Adrenal gland (tissue), 19 donors: ENCODE measurements at places on chromosomes 12 and 14. TPM values are rescaled to one million over a fixed set of nuclear protein-coding genes. Genes with fewer than 3 reads are reported as not detected.

- no peak for DNase-seq
Observed at GRCh38 chr14:65434216-65434850, 21.8 kb downstream of the FUT8 start.

- no peak for DNase-seq
Observed at GRCh38 chr12:94114166-94114565, 34.2 kb upstream of the PLXNC1 start.

- DNase-seq, result peak; percentile 49
Observed at GRCh38 chr12:117189725-117190209, 503 bp downstream of the FBXO21 start.

DNA sequence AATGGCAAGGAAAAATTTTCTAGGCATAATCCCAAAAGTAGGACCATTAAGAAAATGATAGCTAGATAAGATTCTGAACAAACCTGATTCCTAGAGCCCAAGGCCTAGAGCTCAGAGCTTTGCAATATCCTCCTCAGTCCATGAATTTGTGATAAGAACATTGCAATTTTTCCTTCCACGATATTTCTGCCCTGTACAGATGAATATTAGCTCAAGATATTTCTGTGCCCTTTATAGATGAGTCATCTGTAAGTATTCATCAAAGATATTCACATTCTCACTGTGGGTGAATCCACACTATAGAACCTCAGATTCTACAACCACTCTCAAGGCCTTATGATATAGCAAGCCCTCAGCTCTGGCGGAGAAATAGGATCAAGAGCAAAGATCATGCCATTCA is 37.5 kb downstream of the EAPP start:
- DNase-seq, result no peak

DNA sequence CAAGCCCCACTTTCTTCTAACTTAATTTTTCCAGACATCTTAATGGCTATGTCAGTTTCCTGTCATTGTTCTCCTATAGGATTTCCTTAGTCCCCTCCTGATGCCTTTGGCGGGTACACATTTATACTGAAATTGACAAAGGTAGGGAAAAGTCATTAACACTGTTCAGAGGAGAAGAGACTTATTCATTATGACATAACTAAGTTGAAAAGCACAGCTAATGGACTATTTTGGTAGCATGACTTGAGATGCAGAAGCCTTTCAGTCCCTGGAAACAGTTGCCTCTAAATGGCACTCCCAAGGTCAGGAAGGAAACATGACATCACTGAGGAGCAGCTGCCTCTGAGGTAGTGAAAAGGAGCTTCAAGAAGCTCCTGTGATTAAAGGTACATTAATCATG is 317.5 kb upstream of the KITLG start:
- DNase-seq, result no peak

- no peak for DNase-seq
Observed at GRCh38 chr14:51014086-51014485, 69.8 kb upstream of the PYGL start.

DNA sequence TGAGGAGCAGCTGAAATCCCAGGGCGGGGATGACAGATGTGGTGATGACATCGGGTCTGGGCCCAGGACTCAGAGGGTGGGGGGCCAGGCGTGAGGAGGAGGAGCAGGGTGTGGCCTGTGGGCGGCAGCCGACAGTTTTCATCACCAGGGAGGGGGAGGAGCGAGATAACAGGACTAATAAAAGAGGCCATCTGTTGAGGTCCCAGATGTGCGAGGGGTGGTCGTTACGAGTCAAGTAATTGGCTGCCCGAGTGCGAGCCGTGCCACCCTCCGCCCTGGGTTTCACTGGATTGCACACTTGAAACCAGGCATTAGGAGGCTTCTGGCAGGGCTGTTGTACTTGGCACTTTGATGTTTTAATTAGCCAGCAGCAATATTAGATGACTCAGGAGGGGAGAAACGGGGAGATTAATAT is 67.2 kb downstream of the NOS1 start:
- DNase-seq, result no peak

DNA sequence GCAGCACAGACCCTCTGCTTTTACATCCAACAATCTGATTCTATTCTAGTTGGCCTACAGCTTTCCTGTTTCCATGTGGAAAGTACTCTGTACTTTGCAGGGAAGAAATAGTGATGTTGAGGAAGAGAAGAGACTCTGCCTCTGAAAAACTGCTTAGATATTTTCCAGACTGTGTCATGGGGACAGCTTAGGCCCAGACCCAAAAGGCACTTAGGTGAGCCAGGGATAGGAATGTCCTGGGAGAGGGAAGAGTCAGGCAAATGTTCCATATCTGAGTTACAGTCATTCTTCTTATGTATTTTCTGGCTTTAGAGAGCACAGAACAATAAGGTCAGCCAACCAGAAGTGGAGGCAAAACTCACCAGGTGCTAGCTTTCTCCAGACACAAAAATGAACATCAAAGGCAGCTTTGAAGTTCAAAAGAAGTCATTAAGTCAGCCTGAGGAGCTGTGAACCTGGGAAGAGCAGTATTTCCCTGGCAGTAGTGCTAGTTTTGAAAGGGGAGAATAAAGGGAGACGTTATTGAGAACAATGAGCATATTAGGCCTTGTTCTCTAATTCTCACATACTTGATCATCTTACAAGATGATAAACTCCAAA is 199.7 kb upstream of the LMNTD1 start:
- no peak for DNase-seq

DNA sequence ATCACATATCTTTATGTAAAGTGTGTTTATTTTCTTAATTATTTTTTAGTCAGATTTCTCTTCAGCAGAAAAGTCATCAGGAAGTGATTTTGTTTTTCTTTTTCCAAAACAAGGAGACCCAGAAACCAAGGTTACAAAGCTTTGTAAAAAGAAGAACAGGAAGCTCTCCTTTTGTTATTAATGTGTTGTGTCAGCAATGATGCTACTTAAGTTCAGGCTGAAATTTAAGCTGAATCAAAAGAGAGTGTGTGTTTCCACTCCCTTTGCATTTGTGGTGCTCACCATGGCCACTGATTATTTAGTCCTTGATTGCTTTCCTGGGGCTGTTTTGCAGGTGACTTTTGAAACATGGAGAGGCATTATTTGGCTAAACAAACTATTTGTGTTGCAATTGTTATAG is 155.3 kb upstream of the ATP2B1 start:
- DNase-seq, result no peak

GRCh38 chr14:30994681-30995620 is 30.5 kb upstream of the AP4S1 start:
- no peak for DNase-seq

- DNase-seq, result no peak
Observed at GRCh38 chr12:77239617-77240016, 174.2 kb upstream of the E2F7 start.

GRCh38 chr14:52235866-52236510 is 31.5 kb upstream of the PTGDR start:
- no peak for DNase-seq

GRCh38 chr14:36844443-36845195 is 183.0 kb downstream of the PAX9 start:
- DNase-seq, result no peak

DNA sequence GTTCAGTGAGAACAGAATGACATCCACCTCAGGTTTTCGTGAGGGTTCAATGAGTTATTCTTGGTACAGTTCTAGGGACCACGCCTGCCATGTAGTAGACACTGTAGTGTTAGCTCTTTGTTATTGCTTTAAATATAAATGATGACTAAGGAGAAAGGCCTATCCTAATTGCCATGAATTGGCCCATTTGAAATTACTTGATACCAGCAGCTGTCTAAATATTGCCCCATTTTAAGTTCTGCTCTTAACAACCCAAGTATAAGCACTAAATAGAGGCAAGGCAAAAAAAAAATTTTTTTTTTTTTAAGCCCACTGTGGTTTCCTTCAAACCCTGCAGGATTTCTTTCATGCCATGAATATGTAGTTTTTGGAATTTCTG is 84.5 kb downstream of the BORCS5 start:
- no peak for DNase-seq

- DNase-seq, result no peak
Observed at GRCh38 chr14:87679866-87680265, 313.1 kb downstream of the GALC start.

DNA sequence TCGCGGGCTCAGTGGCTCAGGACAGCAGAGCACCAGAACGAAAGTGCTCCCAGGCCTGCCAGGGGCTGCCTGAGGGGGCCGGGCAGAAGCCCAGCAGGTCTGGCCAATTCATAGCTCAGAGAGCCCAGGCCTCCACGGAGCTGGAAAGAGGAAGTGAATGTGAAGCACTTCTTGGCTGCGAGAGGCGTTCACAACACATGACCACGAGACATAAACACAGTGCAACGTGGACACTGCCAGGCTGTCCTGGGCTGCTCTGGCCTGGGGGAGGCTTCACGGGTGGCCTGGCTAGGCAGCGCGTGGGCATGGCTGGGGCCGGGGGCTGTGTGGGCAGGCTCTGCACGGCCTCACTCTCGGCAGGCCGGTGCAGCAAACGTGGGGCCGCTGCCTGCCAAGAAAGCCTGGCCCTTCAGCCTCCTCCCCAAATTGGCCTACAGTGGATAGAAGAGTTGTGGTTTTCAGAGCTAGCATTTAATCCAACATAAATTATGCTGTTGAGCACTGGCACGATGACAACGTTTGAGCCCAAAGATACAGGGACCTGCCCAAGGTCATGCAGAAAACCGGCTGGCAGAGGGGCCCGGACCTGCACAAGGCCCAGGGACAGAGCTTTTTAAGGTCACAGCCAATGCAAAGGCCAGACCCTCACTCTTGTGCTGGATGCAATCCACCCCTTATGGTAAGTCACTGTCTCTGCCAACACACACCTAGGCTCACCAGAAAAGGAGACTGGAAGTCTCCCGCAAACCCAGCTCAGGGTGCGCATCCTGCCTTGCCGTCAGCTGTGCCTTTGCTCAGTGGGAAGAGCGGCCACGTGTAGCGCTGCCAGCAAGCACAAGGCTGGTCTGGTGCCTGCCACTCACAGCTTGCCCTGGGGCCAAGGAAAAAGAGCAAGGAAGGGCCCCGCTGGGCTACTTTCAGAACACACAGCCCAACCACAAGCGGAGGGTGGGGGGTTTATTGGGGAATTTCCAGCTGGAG is 8.6 kb downstream of the SLC25A29 start:
- DNase-seq, result peak; percentile 84

DNA sequence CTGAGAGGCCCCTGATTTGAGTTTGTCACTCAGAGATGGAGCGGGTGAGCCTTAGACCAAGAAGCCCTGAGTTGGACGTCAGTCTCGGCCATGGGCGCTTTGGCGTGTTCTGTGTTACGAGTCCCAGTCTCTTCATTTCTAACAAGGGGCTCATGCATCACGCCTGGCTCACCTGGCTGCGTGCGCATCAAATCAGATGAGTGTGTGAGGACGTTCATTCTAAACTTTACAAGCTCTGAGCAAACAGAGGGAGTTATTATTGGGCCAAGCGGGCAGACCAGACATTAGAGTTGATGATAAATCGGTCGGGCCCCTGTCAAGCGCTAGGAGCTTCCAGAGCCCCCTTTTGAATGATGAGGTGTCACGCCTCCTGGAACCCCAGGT is 117.2 kb downstream of the CALM1 start:
- no peak for DNase-seq

DNA sequence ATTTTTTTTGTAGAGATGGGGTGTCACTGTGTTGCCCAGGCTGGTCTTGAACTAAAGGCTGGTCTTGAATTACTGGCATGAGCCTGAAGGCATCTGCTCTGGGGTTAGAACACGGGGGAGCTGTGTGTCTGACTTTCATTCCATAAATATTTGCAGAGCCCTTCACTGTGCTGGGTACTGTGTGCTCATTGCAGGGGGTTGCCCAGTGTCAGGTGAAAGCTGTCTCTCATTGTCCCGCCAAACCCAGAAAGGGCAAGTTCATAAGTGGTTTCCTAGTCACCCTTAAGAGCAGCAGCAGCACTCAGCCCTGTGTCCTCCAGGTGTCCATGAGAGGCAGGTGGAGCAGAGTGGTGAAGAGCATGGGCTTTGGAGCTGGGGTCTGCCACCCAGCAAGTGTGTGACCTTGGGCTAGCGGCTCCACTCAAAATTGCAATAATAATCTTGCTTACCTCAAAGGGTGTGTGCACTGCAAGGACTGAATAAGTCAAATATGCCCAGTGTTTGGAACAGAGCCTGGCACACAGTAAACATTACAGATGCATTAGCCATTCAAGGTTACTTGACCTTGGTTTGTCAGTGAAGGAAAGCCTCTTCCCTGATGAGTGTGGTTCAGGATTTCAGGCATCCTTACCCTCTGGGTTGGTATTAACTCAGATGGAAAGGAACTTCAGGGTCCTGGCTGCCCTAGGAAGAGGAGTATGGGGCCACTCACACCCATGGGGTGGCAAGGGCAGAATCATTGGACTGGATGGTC is 4.4 kb upstream of the SMIM41 start:
- DNase-seq, result no peak

GRCh38 chr14:89748004-89748403 is 206.5 kb downstream of the EFCAB11 start:
- no peak for DNase-seq

DNA sequence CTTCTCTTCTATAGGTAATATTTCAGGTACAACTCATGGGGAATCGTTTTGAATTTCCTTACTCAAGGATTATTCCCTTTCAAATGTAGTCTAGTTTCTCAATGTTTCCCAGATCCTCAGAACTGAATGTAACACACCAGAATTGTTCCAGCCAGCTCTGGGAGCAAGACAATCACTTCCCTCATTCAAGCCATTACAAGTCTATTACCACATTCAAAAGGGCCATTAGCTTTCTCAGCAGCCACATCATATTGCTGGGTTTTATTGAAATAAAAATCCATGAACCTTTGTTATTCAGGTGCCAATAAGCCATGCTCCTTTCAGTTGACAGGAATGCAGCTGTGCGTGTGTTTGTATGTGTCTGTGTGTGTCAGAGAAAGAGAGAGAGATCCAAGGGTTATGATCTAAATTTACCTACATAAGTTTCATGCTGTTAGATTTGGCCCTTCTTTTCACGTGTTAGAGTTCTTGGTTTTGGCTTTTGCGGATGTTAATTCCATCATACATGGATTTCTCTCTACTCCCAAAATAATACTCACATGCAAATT is 357.7 kb downstream of the BCAT1 start:
- DNase-seq, result no peak

- no peak for DNase-seq
Observed at GRCh38 chr14:66117600-66117999, 368.6 kb upstream of the CCDC196 start.

Gene EIF2S3B
- total RNA-seq, result 0.25 TPM

Gene TMEM233
- total RNA-seq, result not detected

Gene AMIGO2
- total RNA-seq, result 23.7 TPM

Gene NYNRIN
- 6.8 TPM for total RNA-seq

Gene KRT7
- 13.5 TPM for total RNA-seq
